ENCODE measurements at places on chromosomes 16 and 17.

- no peak for DNase-seq
Observed at GRCh38 chr17:30954046-30954830, 16.6 kb upstream of the RNF135 start.

GRCh38 chr17:17349724-17350106 lies 46.5 kb downstream of the NT5M start:
- DNase-seq, result no peak

DNA sequence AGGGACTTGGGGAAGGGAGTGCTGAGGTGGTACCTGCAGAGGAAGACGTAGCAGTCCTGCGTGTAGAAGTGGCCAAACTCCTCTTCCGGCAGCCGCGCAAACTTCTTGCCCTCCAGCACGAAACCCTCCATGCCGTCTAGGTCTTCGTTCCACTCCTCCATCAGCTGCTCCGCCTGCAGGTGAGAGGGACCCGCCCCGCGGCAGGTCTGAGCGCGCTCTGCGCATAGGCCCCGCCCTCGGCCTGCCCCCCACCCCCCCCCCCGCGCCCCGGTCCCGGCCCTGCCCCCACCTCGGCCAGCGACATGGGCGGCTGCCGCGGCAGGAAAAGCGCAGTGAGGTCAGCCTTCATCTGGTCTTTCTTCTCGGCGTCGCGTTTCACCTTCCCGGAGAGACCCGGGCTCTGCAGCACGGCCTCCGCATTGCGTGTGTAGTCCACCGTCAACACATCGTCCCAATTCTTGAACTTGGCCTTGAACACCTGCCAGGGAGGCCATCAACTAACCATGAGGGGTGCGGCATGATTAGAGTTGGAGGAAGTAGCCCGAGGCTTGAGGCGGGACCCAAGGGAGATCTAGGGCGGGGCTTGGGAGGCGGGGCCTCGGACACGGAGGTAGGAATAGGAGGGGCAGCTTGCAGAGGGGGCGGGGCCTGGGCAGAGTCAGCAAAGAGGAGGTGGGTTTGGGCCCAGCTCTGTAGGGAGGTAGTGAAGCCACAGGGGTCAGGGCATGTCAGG lies 11.5 kb downstream of the FLII start:
- DNase-seq, result peak; percentile 93

DNA sequence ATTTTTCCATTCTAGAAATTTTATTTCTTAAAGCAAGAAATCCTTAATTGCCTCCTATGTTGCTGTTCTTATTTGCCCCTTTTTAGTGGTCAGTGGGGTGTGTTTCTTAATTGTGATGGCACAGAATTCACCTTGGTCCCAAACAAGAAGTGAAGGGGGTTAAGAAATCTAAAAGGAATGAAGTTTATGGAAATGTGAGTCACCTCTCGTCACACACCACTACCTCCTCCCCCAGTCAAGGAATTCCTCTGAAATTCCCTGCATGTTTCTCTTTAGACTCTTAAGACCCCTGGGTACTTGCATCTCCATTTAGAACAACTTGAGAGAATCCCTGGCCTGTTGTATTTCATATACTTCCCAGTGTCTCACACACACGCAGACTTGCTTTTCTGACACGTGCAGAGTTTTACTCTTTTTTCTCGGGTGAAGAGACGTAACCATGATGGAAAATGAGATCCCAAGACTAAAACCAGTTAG lies 247.4 kb downstream of the PRKCA start:
- DNase-seq, result no peak

DNA sequence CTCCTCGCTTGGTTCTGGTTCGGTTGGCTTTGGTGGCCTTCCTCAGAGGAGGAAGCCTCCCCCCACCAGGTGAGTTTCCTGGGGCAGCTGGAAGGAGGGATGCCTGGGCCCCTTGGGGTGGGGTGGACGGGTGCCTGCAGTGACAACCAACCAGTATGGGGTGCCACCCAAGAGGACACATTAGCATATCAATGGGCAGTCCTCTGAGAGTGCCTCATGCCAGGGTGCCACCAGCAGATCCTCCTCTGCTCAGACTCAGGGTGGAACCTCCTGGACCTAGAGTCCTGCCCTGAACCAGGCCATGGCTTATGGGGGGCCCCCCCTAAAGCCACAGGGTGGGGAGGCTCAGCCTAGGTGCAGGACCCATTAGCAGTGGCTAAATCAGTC lies 2.7 kb downstream of the PPP1R1B start:
- DNase-seq, result no peak

- no peak for DNase-seq
Observed at GRCh38 chr17:8674344-8675305, 44.1 kb upstream of the MYH10 start.

- no peak for DNase-seq
Observed at GRCh38 chr16:48829336-48830310, 219.6 kb upstream of the N4BP1 start.

DNA sequence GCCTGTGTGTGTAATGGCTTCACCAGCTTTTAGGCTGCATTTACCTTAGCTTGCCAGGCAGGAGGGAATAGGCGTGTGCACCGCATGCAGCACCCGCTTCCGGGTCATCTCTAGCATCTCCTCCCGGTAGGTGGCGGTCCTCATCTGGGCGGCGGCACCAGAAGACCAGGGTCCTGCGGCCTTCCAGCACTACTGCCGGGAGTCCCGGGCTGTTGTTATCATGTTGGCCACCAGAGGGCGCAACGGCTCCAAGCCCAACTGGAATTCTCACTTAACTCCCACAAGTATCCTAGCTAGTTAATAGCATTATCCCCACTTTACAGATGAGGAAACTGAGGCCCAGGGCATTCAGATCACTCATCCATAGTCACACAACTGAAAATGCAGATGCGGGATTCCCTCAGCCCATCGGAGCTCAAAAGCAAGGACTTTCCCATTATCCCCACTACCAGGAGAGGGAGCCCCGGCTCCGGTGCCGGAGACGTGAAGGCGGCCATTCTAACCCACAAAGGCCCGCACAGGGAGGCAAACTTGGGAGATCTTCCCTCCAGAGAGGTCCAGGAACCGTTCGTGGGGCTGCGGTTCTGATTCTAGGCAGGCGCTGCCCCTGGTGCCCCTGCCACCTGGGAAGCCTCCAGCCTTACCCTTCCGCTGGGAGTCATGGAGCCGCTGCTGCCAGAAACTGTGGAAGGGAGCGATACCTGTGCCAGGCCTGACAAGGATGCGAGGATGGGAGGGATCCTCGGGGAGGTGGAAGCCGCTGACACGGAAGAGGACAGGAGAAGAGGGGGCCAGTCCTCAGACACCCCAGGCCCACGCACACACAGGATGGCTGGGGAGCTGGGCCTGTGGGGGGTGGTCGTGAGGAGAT lies 23.9 kb downstream of the LGALS9 start:
- peak; percentile 99 for DNase-seq

DNA sequence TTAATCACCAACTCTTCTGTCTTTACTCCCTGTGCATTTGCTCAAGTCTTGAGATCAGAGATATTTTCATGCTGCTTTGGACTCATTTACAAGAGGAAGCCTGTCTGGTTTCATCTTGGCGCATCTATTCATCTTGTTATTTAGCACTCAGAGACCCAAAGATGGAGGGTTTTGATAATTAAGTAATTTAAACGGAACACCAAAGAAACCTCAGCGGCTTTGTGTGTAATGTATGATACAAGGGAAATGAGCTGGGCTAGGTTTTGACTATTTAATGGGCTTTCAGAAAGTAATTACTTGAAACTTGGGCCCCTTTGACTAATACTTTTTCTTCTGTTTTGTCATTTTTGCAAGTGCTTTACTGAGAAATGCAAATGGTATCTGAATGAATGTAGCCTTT lies 66.2 kb upstream of the CACNG3 start:
- DNase-seq, result no peak

DNA sequence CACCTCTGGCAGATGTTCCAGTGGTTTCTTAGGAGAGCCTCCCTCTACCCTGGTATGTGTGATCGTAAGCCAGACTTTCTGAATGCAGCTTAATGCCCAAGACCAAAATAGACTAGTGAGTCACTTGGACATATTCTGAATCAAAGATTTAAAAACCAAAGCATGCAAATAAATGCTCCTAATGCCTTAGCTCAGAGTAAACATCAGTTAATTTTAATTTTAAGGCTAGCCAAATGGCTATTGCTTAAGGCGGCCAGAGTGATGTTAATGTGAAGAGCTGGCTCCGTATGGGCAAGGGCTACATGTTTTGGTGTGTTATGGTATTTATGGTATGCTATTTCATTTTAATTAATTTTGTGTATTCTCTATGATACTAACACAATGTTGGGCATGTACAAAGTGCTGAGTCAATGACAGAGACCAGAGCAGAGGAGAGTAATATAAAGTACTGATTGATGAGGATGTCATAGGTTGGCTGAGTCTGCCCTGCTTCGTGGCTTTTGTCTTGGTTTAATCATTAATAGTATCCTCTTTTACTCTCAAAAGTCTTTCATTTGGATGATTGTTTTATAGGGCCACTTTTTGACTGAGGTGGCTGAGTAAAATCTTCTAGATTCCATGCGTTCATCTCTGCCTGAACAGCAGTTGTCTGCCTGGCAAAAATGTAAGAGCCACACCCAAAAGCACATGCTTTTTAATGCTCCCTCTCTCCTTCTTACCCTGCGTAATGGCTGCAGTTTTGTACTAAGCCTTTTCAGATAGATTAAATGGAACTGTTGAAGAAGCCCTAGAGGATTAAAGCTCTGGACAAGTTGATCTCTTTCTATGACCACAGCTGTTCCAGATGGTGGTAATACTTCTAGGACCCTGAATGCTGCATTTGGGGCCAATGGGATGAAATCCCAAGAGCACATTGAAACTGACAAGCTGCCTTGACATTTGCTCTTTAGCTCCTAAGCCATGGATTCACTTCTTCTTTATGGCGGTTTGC lies 59.6 kb downstream of the MAP2K6 start:
- DNase-seq, result no peak

DNA sequence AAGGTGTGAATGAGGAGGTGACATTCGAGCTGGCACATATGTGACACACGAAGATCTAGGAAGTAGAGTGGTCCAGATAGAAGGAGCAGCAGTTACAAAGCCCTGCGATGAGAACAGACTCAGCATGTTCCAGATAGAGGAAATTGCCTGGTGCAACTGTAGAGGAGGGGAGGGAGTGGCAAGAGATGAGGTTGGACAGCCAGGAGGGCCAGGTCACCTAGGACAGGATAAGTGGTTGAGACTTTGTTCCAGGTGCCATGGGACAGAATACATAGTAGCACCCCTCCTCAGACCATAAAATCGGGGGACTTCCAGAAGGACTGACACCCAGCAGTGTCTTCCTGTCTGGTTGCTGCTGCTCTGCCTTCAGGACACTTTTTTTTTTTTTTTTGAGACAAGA lies 11.0 kb upstream of the CENPT start:
- DNase-seq, result no peak

DNA sequence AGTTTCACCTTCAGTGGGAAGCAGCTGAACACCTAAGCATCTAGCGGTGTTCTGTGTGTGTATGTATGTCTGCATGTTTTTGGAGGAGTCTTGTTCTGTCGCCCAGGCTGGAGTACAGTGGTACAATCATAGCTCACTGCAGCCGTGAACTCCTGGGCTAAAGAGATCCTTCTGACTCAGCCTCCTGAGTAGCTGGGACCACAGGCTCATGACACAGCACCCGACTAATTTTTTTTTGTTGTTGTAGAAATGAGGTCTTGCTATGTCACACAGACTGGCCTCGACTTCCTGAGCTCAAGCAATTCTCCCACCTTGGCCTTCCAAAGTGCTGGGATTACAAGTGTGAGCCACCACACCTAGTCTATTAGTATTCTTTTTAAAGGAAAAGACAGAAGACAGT lies 30.2 kb upstream of the FAAP100 start:
- no peak for DNase-seq

GRCh38 chr17:19285213-19285900 lies 48.2 kb downstream of the EPN2 start:
- no peak for DNase-seq

DNA sequence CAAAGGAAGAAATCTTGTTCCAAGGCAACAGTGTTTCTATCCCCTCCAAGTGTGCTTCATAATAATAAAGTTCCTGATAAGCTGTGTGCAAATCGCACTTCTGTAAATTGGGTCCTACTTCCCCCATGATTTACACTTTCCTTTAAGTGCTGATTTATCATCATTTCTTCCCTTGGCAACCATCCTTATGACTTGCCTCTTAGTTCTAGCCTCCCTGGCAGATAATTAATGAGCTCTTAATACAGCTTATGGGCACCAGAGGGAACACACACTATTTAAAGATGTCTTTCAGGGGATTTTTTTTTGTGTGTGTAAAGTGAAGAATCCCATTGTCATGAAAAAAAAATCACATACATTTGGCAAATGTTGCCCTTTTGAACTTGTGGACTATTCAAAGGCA lies 101.6 kb upstream of the MPHOSPH6 start:
- no peak for DNase-seq
